ENCODE measurements at places on chromosomes 7 and 10.

GRCh38 chr7:151506901-151507382 lies 12.8 kb downstream of the RHEB start:
- DNase-seq, result no peak

DNA sequence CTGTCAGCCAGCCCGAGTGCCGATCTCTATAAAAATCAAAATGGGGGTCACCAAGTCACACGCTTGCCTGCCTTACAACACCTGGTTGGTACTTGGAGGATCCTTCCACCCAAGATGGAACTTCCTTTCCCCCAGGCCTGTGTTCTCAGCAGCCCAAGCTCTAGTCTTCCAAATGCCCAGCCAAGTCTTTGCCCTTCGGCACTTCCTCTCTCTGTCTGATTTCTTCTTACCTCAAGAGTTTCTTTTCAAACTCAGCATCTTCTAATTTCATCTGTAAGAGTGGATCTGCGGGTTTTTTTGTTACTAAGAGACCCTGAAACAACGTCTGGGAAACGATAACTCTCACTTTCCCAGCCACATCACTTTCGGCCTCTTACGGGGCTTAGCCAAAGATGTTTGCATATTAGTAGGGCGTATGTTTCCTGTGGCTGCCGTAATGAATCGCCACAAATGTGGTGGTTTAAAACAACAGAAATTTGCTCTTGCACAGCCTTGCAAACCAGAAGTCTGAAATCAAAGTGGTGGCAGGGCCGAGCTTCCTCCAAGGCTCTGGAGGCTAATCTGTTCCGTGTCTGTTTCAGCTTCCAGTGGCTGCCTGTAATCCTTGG lies 219.9 kb downstream of the TCF7L2 start:
- DNase-seq, result no peak

GRCh38 chr7:18638594-18639452 lies 143.3 kb downstream of the HDAC9 start:
- no peak for DNase-seq

- DNase-seq, result no peak
These were observed 531.3 kb upstream of the FZD8 start for GRCh38 chr10:36173364-36173763.

GRCh38 chr10:35569836-35570235 lies 35.3 kb upstream of the GJD4 start:
- no peak for DNase-seq

GRCh38 chr7:115910541-115911164 lies 119.9 kb downstream of the TFEC start:
- peak; percentile 38 for DNase-seq

DNA sequence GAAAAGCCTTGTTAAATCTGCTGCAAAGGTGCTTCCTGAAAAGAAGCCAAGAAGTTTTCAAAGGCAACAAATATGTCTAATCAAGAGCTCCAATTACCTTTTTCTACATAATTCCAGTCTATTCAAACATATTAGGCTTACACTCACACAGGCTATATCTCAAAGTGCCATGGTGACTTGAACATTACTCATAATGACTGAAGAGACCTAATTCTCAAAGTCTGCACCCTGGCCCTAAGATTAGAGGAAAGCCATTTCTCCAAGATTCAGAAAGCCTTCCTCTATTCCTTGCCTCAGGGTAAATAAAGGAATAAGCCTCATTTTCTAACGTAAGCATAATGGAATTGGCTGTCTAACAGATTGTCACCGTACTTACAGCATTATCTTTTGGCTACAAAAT lies 78.3 kb upstream of the THSD7A start:
- DNase-seq, result no peak

DNA sequence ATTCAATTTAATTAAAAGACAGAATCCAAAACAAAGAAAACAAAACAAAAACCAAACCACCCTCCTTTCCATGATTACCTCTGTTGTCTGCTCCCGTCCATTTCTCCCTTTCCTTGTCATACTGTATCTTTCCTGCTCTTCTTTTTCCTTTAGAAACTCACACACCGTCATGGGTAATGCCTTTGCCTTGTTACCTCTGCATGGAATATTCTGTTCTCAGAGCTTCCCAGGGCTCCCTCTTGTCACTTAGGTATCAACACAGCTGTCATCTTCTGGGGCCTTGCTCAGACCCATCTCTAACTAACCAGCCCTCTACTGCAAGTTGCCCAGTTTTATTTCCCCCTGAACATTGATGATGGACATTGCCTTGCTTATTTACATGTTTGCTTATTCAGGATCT lies 30.2 kb upstream of the GIMAP8 start:
- no peak for DNase-seq

GRCh38 chr10:26391701-26392695 lies 46.1 kb upstream of the APBB1IP start:
- no peak for DNase-seq

DNA sequence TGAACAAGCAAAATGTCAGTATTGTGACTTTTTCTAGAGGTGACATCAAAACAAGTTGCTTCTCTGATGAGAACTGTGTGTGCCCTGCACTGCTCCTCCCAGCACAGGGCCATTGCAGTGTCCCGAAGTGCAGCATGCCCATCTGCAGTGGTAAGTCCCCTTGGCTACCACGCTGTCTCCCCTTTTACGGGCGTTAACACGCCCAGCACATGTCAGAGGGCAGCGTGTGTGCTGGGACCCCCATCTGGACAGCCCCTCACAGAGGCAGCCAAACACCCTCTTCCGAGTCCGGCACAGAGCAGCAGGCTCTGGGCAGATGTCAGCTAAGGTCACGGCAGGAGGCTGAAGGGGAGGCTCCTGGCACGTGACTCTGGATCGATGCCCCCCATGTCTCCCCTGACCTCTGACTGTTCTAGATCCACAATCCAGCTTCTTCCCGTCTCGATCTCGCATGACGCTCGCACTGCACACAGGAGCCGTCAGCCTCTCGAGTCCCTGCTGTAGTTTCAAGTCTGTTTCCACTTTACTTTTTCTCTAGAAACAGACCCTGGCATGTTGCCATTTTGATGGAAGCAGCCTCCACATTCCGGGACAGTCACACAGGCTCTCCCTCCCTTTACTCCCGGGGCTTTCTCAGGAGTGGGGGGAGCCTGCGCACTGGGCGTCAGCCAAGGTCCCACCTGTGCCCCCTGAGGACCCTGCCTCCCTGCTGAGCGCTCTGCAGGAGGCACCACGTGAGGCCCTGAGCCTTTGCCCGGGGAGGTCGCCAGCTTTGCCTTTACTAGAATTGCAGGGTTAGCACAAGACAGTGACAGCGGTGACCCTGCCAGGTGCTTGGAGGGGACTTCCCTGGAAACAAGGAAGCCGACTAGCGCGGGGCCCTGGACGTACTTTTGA lies 133.8 kb downstream of the TCERG1L start:
- DNase-seq, result peak; percentile 17

DNA sequence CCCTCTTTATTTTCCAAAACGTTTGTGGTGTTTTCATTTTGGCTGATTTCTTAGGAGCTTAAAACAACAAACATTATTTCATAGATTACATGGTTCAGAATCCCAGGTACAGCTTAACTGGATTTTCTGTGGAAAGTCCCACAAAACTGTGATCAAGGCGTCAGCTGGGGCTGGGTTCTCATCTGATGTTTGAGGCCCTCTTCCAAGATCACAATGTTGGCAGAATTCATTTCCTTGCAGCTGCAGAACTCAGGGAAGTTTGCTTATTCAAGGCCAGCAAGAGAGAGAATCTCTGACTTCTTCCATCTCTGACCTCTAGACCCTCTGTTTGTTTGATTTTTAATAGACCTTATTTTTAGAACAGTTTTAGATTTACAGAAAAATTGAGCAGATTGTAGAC lies 108.4 kb upstream of the AGK start:
- no peak for DNase-seq

GRCh38 chr10:49164559-49165188 lies 23.5 kb downstream of the TMEM273 start:
- no peak for DNase-seq

DNA sequence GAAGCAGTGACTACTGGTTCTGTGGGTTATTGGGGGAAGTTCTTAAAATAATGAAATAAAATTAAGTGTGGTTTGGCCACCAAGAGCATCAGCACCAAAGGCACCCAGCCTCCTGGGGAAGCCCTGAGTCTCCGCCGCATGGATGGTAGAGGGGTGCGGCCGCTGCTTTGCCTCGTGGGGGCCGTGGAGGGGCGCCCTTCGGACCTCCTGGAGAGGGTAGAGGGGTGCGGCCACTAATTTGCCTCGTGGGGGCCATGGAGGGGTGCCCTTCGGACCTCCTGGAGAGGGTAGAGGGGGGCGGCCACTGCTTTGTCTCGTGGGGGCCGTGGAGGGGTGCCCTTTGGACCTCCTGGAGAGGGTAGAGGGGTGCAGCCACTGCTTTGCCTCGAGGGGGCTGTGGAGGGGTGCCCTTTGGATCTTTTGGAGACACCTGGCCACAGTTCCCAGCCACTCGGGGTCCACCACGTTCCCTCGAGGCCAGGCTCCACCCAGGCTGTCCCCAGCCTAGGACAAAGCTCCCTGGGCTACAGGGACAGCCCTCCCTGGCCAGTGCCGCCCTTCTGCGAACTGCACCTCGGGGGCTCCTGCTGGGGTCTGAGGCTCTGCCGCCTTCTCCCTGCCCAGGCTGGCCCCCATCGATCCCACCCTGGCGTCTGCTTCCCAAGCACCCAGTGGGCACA lies 535.1 kb downstream of the PTPRN2 start:
- no peak for DNase-seq
